ENCODE measurements at places on chromosomes 3 and 15. TPM values are rescaled to one million over a fixed set of nuclear protein-coding genes. Genes with fewer than 3 reads are reported as not detected.

FGD5 gene
- 18.4 TPM for total RNA-seq

HTR3E gene
- total RNA-seq, result not detected

RAD18 gene
- 4.1 TPM for total RNA-seq

DNA sequence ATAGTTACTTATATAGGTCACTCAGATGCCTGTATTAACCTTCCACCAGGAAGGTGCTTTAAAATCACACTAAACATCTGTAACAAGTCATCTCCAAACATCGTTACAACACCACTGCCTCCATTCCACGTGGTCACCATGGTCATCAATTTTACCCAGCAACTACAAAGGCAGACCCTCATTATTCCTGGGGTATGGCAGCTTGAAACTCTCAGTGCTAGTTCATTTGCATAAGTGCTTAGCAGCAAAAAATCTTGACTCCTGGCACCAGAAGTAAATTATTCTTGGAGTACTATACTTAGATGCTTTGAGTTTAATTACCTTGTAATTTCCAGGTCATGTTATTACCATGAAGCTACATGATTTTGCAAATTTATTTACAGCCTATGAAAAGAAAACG lies 250.6 kb downstream of the KBTBD8 start:
- no peaks in the 10 kb centered on the region for H3K36me3 ChIP-seq
- no peaks in the 10 kb centered on the region for H3K4me1 ChIP-seq
- no peak overlapping the region for H3K27ac ChIP-seq
- no peaks in the 10 kb centered on the region for H3K27me3 ChIP-seq

- H3K4me3 ChIP-seq, result no peak overlapping the region
- H3K27ac ChIP-seq, result no peak overlapping the region
- H3K36me3 ChIP-seq, result no peaks in the 10 kb centered on the region
- H3K27me3 ChIP-seq, result no peaks in the 10 kb centered on the region
- no peak for DNase-seq
These were observed 43.9 kb upstream of the RYK start for GRCh38 chr3:134294302-134295280.

DNA sequence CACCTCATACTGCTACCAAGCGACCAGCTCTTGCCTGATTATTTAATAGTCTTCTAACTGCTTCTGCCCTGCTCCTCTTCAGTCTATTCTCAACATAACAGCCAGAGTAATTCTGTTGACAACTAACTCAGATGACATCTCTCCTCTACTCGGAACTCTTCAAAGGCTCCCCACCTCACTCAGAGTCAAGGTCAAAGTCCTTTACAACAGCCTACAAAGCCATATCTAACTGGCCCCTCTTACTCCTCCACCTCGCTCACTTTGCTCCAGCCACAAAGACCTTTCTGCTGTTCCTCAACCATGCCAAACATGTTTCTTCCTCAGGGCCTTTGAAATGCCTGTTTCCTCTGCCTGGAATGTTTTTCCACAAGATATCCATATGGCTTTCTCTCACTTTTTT lies 43.6 kb downstream of the PIK3R4 start:
- no peak overlapping the region for H3K4me3 ChIP-seq
- DNase-seq, result no peak
- no peak overlapping the region for H3K27ac ChIP-seq

- no peak overlapping the region for H3K4me3 ChIP-seq
- no peaks in the 10 kb centered on the region for H3K27me3 ChIP-seq
- H3K4me1 ChIP-seq, result no peaks in the 10 kb centered on the region
- no peak for DNase-seq
These were observed 93.7 kb downstream of the SLC25A26 start for GRCh38 chr3:66314455-66314854.

DNA sequence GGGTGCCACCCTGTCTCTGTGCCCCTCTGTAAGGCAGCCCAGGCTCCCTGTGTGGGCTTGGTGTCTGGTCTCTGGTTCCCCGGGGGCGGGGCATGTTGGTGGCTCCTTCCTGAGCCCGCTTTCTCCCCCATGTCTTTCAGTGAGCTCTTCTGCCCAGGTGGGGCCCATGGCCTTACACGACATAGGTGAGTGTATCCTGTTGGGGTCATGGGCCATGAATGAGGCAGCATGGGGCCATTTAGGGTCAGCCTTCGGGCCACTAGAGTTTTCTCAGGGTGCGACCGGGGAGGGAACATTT lies 195.1 kb downstream of the UBE3A start:
- H3K4me3 ChIP-seq, result no peak overlapping the region
- no peaks in the 10 kb centered on the region for H3K4me1 ChIP-seq
- H3K27me3 ChIP-seq, result no peaks in the 10 kb centered on the region
- no peak overlapping the region for H3K27ac ChIP-seq
- H3K36me3 ChIP-seq, result no peaks in the 10 kb centered on the region

GRCh38 chr3:166837535-166837934 lies 542.6 kb downstream of the ZBBX start:
- H3K36me3 ChIP-seq, result no peaks in the 10 kb centered on the region
- DNase-seq, result no peak
- no peak overlapping the region for H3K4me3 ChIP-seq
- H3K27me3 ChIP-seq, result no peaks in the 10 kb centered on the region

DNA sequence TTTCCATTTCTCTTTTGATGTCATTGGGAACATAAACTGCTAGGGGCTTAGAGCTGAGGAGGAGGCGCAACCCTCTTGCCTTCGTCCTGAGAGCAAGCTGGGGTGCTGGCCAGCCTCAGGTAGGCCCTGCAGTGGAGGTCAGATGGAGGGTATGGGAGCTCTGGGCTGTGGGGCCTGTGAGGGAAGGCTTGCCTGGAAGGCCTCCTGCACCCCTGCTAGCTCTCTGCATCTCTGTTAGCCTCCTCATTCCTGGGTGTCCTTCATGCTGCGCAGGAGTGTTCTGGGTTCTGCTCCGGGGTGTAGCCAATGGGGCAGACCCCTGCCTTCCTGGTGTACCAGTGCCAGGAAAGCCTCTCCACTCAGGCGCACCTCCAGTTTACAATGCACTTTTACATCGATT lies 11.8 kb downstream of the GP5 start:
- no peak overlapping the region for H3K27ac ChIP-seq
- no peaks in the 10 kb centered on the region for H3K27me3 ChIP-seq
- H3K4me1 ChIP-seq, result no peaks in the 10 kb centered on the region
- no peak for DNase-seq

- no peak overlapping the region for H3K4me3 ChIP-seq
- H3K36me3 ChIP-seq, result no peaks in the 10 kb centered on the region
- H3K4me1 ChIP-seq, result no peaks in the 10 kb centered on the region
- no peak overlapping the region for H3K27ac ChIP-seq
These were observed 424.6 kb downstream of the GRM7 start for GRCh38 chr3:7285505-7285904.

DNA sequence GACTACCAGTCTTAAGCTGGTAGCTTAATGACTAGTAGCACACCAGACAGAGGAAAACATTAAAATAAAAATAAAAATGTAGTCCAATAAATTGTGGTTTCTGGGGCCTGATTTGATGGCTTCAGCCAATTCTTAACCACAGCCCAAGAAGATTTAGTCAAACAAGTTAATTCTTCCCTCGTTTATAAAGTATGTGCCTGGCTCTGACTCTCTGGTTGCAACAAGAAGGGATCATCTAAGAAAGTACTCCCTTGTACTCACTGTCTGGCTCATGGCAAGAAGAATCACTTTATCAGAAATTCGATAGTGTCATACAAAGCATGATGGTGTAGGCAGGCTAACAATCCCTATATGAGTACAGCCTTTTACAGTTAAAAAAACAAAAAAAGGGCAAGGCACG lies 141.9 kb downstream of the P3H2 start:
- H3K36me3 ChIP-seq, result no peaks in the 10 kb centered on the region
- no peak for DNase-seq
- no peak overlapping the region for H3K4me3 ChIP-seq
- peaks cover 38% of the 10 kb centered on the region for H3K4me1 ChIP-seq
- no peak overlapping the region for H3K27ac ChIP-seq

- no peaks in the 10 kb centered on the region for H3K36me3 ChIP-seq
- DNase-seq, result no peak
- H3K4me1 ChIP-seq, result no peaks in the 10 kb centered on the region
- no peak overlapping the region for H3K4me3 ChIP-seq
- H3K27me3 ChIP-seq, result no peaks in the 10 kb centered on the region
- no peak overlapping the region for H3K27ac ChIP-seq
These were observed 37.1 kb upstream of the CCK start for GRCh38 chr3:42302924-42303634.

GRCh38 chr3:148077318-148077923 lies 620.3 kb upstream of the AGTR1 start:
- DNase-seq, result no peak
- H3K36me3 ChIP-seq, result no peaks in the 10 kb centered on the region
- no peaks in the 10 kb centered on the region for H3K4me1 ChIP-seq
- H3K27ac ChIP-seq, result no peak overlapping the region

- H3K36me3 ChIP-seq, result no peaks in the 10 kb centered on the region
- H3K4me3 ChIP-seq, result no peak overlapping the region
- H3K27me3 ChIP-seq, result no peaks in the 10 kb centered on the region
- no peak for DNase-seq
These were observed 18.6 kb downstream of the MESP2 start for GRCh38 chr15:89794627-89795241.

DNA sequence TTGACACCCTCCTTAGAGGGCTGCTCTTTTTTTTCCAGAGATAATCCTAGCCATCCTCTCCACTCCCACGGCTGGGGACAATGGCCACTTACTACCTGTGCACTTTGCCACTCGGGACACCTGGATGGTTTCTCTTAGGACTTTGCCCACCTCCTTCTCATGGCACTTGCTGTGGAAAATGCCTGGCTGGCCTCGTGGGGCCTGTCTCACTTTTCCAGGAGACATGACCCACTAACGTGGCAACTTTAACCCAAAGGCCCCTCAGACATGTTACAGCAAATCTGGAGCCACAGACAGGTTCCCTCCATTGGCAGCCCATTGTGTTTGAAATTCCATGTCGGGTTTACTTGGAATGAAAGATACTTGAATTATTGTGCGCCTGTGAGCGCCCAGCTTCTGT lies 29.4 kb upstream of the ESYT3 start:
- DNase-seq, result no peak
- H3K4me1 ChIP-seq, result peaks cover 18% of the 10 kb centered on the region
- no peak overlapping the region for H3K4me3 ChIP-seq
- no peaks in the 10 kb centered on the region for H3K27me3 ChIP-seq
- H3K36me3 ChIP-seq, result no peaks in the 10 kb centered on the region
- H3K27ac ChIP-seq, result no peak overlapping the region

DNA sequence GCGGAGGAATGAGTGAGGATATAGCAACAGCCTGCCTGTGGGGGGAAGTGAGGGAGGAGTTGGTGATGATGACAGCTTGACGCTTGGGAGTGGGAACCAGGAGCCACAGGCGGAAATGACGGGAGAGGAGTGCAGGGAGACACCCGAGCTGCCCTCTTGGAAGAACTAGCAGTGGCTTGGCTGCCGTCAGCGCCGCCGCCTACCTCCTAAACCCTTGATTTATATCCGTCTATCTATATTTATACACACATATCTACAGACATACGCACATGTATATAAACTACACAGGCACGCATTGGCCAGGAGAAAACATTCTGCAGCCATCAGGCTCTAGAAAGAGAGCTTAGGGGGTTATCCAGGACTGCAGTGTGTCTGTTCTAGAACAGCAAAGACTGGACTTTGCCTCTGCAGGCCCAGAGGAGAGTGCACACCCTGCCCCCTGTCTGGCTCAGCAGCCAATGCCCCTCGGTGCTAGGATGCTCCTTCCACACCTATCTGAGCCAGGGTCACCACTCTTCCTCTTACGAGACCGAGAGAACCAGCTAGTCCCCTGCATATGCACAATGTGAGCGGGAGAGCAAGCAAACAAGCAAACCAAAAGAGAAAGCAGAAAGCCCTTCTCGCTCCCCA lies 45.3 kb upstream of the MAGEF1 start:
- H3K4me3 ChIP-seq, result peak overlapping the region; percentile 24
- peak; percentile 79 for DNase-seq
- no peaks in the 10 kb centered on the region for H3K36me3 ChIP-seq

DNA sequence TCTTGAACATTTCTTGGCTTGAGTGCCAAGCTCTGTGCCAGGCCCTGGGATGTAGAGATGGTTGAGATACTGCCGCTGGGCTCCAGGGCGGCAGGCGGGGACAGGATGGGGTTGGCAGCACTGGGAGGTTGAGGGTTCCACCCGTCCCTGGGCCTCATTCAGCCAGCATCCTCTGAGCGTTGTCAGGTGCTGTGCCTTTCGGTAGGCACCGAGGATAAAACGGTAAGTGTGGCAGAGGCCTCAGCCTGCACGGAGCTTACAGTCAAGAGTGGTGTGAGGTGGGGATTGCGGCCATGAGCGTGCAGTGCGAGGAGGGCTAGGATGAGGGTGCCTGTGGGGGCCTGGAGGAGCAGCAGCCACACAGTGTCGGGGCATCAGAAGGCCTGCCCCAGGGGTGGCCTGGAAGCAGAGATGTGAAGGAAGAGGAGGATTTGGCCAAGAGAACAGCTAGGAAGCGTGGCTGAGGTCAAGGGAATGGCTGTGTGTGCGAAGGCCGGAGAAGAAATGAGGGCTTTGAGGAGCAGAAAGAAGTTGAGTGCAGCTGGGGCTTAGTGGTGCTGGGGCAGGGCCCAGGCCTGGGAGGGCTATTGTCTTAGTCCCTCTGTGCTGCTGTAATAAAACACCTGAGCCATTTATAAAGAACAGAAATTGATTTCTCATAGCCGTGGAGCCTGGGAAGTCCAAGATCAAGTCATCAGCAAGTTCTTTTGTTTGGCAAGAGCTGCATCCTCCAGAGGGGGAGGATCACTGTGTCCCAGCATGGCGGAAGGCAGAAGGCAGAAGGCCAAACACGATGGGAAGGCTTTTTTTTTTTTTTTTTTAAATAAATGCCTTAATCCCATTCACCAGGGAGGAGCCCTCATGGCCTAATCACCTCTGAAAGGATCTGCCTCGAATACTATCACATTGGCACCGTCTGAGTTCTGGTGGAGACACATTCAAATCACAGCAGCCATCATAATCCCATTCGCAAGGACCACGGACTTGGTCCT lies 22.7 kb downstream of the CORO2B start:
- DNase-seq, result no peak
- no peaks in the 10 kb centered on the region for H3K27me3 ChIP-seq
- H3K27ac ChIP-seq, result peak overlapping the region; percentile 47
- no peak overlapping the region for H3K4me3 ChIP-seq
- peaks cover 46% of the 10 kb centered on the region for H3K4me1 ChIP-seq
- no peaks in the 10 kb centered on the region for H3K36me3 ChIP-seq

GRCh38 chr15:39657668-39658067 lies 76.8 kb downstream of the THBS1 start:
- no peaks in the 10 kb centered on the region for H3K4me1 ChIP-seq
- no peaks in the 10 kb centered on the region for H3K36me3 ChIP-seq

DNA sequence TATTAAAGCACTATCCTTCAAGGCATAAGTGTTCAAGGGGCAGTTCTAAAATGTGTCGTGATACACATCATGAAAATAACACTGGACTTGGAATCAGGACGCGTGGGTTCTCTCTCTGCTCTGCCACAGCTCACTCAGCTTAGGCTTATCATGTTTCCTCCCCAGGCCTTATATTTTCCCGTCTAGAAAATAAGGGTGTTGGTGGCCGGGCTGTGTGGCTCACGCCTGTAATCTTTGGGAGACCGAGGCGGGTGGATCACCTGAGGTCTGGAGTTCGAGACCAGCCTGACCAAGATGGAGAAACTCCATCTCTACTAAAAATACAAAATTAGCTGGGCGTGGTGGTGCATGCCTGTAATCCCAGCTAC lies 223.0 kb downstream of the OPA1 start:
- no peaks in the 10 kb centered on the region for H3K27me3 ChIP-seq
- H3K36me3 ChIP-seq, result no peaks in the 10 kb centered on the region
- no peak overlapping the region for H3K4me3 ChIP-seq
- no peak for DNase-seq
- H3K27ac ChIP-seq, result no peak overlapping the region
- no peaks in the 10 kb centered on the region for H3K4me1 ChIP-seq
